NCI-H146 (cell line): ENCODE measurements at places on chromosomes 4 and X.

DNA sequence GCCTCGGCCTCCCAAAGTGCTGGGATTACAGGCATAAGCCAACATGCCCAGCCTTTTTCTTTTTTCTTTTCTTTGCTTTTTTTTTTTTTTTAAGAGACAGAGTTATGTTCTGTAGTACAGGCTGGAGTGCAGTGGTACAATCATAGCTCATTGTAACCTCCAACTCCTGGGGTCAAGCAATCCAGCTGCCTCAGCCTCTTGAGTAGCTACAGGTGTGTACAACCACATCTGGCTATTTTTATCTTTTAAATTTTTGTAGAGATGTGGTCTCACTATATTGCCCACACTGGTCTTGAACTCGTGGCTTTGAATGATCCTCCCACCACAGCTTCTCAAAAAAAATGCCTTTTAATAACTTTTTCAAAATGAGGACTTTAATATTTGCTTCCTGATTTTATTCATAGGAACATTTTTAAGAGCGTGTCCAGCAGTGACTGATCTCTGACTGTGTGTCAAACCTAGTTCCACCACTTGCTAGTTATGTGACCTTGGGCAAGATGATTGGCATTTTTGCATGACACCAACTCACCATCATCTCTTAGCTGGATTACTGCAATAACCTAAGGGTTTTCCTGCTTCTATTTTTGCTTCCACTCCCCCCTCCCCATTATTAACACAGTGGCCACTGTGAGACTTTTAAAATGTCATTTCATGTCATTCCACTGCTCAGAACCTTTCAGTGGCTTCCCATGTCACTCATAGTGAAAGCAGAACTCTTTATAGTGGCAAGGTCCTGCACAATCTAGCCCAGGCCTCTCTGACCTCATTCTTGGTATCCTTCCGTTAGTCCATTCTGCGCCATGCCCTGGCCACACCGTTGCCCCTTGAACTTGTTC is 4.5 kb upstream of the TNIP3 start:
- no peak for DNase-seq

DNA sequence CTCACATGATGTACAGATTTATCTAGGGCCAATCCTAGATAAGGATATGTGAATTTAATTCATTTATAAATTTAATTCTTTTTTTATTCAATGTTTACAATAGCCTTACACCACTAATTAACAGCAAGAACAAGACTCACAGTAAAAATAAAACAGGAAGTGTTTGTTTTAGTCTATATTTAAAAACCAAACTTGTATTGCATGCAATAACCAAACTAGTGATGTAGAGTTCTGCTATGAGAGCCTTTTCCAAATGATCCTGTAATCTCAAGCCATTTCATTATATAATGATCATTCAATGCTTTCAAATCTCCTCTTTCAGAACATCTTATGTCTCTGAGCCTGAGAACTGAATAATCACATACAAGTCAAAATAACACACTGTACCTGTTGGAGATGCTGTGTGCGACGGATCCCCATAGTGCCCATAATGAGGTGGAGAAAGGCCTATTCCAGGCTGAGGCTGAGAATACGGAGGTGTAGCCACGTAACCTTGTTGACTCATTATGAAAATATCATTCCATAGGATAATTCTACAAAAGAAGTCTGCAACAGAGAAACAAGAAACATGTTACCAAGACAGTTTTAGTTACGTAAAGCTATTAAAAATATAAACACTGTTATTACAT is 2.6 kb downstream of the SEC24D start:
- no peak for DNase-seq

GRCh38 chr4:7222521-7222920 is 30.2 kb downstream of the SORCS2 start:
- DNase-seq, result no peak

DNA sequence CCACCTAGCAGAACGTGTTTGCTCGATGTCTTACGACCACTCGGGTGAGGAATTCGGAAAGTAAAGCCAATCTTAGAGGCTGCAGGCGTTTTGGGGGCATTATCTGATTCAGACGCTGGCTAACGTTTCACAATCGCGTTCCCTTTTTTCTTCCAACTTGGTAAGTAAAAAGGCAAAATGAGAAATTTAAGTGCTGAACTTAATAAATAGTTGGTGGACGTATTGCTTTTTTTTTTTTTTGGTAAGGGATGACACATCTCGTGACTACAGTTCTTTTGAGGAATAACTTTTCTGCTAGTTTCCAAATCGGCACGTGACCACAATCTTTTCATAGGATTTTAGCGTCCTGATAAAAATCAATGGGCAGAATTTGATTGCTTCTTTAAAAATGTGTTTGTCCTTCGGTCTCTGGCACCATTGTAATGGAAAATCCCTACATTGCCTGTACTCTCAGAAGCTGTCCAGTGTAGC is 848 bp downstream of the RAB9A start:
- DNase-seq, result no peak

GRCh38 chr4:142408003-142408441 is 438.1 kb downstream of the INPP4B start:
- DNase-seq, result no peak

DNA sequence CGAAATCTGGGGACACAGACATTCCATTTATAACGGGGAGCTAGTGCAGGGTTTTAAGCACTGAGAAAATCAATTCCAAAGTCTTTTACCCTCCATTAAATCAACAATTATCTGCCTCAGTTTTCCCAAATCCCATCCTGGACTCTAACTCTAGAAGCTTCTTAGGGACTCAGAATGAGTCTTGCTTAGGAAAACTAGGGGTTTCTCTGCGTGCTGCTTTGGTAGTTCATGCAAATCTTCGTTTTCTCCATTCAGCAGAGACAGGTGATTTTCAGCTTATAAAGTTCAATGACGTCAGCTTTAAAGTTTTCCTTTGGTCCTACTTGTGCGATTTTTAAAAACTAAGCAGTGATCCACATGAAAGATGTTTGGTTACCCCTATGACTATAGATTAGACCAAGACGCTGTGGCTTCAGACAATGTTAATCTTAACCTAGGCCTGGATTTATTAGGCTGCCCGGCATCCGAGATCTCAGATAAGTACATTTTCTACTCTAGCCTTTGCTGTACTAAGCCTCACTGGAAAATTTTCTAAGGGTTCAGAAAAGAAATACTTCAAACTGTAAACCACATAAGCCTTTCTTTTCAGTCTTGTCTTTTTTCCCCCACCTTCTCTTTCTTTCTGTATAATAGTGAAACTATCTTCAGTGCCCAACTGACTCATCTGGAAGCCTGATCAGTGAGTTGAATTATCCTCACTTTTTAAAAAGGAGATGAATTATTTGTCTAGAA is 121.4 kb upstream of the GATB start:
- no peak for DNase-seq

DNA sequence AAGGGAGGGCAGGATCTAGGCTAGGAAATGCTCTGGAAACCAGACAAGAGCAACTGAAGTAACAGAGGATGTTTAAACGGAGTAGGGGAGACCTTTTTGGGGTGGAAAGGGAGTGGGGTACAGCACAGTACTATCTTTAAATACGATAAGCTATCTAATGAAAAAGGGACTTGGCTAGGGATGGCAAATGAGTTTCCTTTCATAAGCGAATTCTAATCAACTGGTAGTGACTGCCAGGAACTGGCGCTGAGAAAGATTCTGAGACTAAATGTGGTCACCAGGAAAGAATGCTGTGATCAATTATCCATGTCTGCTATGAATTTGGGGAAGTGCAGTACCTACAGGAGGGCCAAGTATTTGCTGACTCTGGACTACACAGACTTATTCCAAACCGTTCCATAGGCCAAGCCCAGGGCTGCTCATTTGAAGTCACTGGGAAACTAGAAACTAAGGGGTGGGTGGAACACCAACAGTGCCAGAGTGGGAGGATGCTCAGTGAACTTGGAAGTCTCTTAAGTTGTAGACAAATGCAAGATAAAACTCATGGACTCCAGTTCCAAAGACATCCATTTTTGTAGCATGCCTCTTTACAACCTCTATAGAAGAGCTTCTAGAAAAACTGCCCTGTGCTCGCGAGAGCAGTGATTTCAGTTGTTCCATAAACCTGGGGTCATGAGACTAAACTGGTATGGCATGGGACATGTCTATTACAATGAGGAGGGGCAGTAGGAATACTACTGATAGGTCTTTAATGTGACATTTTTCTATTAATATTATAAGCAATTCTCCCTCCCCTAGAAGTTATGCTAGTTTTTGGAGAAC is 2.0 kb downstream of the TRAPPC2 start:
- no peak for DNase-seq

- no peak for DNase-seq
Measured at GRCh38 chrX:46575586-46575985, 2.0 kb downstream of the CHST7 start.

DNA sequence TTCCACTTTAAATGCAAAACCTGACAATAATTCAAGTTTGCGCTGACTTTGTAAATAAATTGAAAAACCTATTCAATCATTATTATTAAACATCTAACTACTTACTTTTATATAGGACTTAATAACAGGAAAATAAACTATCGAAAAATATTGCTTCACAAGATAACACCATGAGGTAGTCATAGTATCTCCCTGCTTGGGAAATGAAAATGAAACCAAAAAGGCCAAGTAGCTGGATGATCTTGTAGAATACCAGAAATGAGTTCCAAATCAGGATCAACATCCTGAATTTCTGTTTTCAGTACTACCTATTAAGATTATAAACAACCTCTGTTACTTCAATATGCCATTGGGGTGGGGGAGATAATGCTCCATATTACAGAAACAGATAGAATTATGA is 58.9 kb downstream of the CHIC2 start:
- no peak for DNase-seq

DNA sequence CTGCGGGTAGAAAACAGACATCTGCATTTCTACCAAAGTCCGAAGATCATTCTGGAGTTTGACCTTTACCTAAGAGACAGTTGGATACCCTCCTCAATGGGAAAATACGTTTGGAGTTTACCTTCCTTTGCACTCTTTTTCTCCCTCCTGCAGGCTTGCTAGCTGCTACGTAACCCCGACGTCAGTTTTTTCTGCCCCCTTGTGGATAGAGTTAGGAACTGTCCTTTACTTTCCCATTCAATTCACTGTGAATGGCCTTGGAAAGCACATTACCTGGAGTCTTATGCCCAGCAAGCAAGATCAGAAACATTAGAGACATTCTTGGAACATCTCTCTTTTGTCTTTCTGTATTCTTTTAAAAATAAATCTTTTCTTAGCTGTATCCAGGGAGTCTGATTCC is 250.7 kb downstream of the NAP1L3 start:
- DNase-seq, result peak; percentile 9

GRCh38 chr4:118742050-118742449 is 56.9 kb downstream of the METTL14 start:
- no peak for DNase-seq

DNA sequence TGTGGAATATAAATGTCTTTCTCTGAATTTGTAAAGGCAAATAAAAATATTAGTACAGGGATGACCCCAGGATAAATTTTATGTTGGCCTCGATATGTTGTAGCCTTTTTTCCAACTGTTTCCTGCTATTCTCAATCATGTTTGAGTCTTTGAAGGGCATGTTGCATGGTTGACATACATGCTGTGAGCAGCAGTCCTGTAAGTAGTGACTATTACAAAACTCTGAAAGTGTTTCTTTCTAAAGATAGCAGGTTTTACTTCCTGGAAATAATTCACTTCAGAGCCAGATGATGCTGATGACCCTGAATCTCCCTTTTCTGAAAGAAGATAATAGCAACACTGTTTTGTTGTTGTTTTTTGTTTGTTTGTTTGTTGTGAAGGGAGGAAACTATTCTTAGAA is 393.0 kb upstream of the GNPDA2 start:
- no peak for DNase-seq

GRCh38 chr4:141625023-141625422 is 11.4 kb upstream of the IL15 start:
- no peak for DNase-seq

GRCh38 chr4:152357206-152357605 is 178.7 kb downstream of the FBXW7 start:
- DNase-seq, result no peak

GRCh38 chrX:107712231-107713202 is 63.1 kb downstream of the TSC22D3 start:
- DNase-seq, result no peak

GRCh38 chrX:17605676-17606075 is 131.6 kb upstream of the SCML1 start:
- no peak for DNase-seq

- DNase-seq, result no peak
Measured at GRCh38 chr4:105440890-105441289, 33.0 kb downstream of the PPA2 start.

GRCh38 chr4:16259889-16260246 is 33.6 kb upstream of the TAPT1 start:
- DNase-seq, result no peak

DNA sequence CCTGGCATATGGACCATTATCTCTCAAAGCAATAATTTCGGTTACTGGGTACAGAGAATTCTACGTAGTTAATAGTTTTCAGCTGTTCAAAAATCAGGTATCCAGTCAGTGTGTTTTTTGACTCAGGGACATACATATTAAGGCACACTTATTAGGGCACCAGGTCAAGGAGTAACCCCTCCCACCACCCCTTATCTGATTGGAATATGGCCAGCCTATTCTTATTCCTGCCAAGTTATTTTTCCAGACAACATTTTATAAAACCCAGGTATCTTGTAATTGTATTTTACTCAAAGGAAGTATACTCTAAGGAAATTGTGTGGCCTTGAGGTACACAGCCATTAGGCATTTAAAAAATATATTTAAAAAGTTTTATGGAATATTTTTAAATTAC is 4.3 kb downstream of the ZFX start:
- DNase-seq, result no peak
